ENCODE measurements at places on chromosomes 11 and 22.
A peak's percentile ranks its signal among the peaks of the same experiment; 100 is the strongest.

DNA sequence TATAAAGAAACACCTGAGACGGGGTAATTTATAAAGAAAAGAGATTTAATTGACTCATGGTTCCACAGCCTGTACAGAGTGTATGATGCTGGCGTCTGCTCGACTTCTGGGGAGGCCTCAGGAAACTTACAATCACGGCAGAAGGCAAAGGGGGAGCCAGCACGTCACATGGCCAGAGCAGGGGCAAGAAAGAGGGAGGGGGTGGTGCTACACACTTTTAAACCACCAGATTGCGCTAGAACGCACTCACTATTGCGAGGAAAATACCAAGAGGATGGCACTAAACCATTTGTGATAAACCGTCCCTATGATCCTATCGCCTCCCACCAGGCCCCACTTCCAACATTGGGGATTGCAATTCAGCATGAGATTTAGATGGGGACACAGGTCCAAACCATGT lies 79.7 kb upstream of the CARD18 start:
- no peak for DNase-seq

DNA sequence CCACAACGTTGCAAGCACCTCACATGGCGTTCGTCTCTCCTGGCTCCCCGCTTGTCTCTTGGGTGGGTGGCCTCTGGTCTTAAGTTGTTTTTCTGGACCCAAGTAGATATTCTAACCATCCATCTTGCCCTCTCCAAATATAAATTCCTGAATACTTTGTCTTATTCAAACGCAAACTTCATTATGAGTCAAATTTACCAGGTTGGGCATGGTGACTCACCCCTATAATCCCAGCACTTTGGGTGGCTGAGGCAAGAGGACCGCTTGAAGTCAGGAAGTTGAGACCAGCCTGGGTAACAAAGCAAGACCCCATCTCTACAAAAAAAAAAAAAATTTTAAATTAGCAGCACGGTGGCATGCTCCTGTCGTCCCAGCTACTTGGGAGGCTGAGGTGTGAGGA lies 5.1 kb upstream of the IGSF9B start:
- no peak for DNase-seq

GRCh38 chr11:115222863-115223530 lies 281.2 kb downstream of the CADM1 start:
- no peak for DNase-seq

- no peak for DNase-seq
Observed at GRCh38 chr22:19488884-19489843, 9.4 kb downstream of the CDC45 start.

- DNase-seq: no peak
Observed at GRCh38 chr11:35122308-35122707, 16.7 kb upstream of the CD44 start.

- DNase-seq: no peak
Observed at GRCh38 chr11:75351791-75352587, 528 bp upstream of the ARRB1 start.

GRCh38 chr11:114847306-114847975 lies 169.1 kb downstream of the NXPE2 start:
- no peak for DNase-seq

GRCh38 chr11:47714554-47715081 lies 551 bp downstream of the AGBL2 start:
- DNase-seq: no peak

GRCh38 chr22:31477329-31477728 lies 12.3 kb downstream of the EIF4ENIF1 start:
- no peak for DNase-seq

- no peak for DNase-seq
Observed at GRCh38 chr11:12377106-12377823, at the start of gene PARVA. Gene PARVA (plus strand): TSS chr11:12377571. CDS start chr11:12377648, 77 bp downstream.

DNA sequence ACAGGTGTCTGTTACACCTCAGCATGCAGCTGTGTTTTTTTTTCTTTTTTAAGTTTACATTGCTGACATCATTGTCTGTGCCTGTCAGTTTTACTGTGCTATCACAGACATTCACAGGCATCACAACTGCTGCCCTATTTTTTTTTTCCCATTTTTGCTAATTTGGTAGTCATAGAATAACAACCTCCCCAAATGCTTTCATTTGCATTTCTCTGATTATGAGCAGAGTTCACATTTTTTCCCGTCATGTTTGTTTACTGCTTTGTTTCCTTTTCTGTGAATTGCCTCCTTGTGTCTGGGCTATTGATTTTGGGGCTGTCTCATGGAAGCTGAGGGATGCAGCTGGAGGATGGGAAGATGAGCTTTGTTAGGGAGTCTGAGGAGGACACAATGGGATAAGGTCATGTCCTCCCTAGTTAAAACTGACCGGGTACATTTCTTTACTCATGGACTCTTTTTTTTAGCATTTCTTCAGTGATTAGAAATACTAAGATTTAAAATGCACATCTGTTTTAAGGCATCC lies 155.1 kb downstream of the LDLRAD3 start:
- no peak for DNase-seq

DNA sequence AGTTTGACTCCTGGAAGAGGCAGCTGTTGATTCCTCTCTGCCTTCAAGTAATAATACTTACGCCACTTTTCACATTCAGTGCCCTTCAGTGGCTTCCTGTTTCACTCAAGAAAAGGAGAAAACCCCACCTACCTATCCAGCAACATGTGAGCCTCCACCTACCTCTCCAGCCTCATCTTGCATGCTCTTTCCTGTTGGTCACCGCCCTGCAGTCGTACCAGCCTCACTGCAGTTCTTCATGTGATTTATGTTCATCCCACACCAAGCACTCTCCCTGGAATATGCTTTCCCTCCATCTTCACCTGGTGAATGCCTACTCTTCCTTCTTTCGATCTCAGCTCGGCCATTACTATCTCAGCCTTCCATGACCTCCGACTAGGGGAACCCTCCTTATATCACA lies 21.8 kb upstream of the YWHAH start:
- no peak for DNase-seq

GRCh38 chr11:65420979-65421793 lies 1.4 kb upstream of the NEAT1 start:
- DNase-seq: peak; percentile 99

GRCh38 chr11:123543797-123544196 lies 110.6 kb downstream of the SCN3B start:
- DNase-seq: peak; percentile 89

DNA sequence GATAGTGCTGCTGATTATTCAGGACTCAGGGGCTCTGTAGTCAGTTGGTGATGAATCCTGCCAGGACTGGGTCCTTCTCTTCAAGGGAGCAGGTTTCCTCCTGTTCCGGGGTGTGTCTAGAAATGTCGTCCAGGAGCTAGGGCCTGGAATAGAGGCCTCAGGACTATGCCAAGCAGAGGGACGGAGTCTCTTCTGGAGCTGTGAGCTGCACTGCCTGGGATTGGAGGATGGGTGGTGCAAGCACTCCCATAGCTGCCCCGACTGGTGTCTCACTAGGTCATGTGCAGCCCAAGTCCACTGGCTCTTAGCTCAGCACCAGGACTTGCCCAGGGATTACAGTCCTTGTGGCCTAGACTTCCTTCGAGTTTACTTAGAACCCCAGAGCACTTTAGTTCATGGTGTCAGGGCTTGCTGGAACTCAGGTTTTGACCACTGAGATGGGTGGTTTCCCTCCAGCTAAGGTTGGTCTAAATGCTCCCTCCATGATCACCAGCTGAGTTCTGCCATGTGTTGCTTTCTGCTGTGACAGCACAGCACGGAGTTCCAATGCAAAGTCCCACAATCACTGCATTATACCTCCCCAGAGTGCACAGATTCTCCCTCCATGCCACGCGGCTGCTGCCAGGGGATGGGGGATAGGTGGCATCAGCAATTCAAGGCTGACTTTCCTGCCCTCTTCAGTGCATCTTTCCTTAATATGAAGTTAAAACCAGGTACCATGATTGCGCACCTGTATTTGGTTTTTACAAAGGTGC lies 42.6 kb upstream of the SHANK2 start:
- no peak for DNase-seq

DNA sequence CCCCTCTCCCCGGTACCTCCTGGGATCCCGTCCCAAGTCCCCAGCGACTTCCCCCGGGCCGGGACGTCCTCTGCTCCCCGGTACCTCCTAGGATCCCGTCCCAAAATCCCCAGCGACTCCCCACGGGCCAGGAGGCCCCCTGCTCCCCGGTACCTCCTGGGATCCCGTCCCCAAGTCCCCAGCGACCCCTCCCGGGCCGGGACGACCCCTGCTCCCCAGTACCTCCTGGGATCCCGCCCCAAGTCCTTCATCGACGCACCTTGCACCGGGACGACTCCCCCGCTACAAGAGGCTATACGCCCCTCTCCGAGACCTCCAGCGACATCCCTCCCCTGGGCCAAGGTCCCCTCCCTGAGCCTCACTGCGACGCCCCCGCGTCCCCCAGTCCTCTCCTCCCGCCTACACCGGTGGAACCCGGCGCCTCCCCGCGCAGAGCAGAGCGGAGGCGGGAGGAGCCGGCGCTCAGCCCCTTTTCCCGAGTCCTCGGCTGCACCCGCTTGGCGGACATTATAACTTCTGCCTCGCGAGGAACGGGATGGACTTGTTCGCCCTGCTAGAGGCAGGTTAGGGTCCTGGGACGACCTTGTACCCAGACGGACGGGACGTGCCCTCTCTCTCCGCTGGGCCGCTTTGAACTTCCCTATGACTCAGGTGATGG lies 912 bp downstream of the KREMEN1 start:
- no peak for DNase-seq

DNA sequence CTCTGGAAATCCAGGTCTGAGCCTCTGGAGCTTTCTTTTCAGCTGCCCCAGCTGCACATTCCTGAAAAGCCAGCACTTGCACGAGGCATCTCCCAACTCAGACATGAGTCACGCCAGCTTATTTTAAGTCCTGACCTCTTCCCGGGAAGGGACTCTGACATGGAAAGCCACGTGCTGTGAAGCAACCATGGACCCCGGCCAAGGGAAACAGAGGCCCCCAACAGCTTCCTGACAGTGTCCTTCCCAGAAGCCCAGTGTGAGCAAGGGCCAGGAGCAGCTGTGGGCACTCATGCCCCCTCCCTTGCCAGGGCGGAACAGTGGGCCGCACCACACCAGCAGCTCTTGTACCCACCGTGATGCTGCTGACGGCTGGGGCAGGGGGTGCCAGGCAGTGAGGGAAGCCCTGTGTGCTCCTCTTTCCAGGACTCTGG lies 118.8 kb upstream of the CADM1 start:
- peak; percentile 74 for DNase-seq

DNA sequence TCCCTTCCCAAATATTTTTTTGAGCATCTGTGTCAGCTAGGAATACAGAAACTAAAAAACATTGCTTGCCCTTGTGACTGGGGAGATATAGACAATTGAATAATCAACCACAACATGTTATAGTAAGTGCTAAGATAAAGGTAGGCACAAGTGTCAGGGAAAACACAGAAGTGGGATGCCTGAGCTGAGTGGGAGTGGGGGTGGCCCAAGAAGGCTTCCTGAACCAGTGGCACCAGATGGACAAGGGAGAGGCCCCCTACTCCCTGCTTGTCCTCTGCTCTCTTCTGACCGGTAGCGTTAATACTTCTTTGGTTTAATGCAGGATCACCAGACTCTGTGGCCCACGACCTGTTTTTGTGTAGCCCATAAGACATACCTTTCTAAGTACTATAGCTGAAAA lies 48.8 kb downstream of the PACS1 start:
- no peak for DNase-seq

DNA sequence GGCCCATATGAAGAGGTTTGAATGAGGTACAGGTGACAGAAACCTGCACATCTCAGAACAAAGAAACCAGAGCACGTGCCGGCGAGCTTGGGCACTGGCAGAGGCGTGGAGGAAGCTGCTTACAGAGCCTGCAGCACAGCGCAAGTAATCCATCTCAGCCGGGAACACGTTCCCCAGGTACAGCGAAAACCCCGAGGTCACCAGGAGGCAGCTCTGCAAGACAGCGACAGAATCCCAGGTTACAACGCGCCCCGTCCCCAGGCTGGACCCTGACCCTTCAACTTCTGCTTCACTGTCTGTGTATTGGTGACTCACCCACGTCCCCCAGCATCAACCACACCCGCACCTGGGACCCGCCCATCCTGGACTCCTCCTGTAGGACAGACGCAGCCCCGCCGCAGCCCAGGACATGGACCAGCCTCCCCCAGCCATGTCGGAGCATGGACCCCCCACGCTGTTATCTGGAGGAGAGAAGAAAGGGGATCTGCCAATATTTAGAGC lies 2.2 kb downstream of the MLC1 start:
- DNase-seq: no peak

Data from AG09319 (cell line).